SIG-M5 (cell line): ENCODE measurements at places on chromosomes 2 and 18.

- DNase-seq, result no peak
These were observed 263.5 kb downstream of the INSIG2 start for GRCh38 chr2:118351796-118352195.

- DNase-seq, result no peak
These were observed 15.2 kb downstream of the UGT1A10 start for GRCh38 chr2:233651430-233651829.

- DNase-seq, result no peak
These were observed 5.5 kb downstream of the SLC11A1 start for GRCh38 chr2:218387369-218388194.

DNA sequence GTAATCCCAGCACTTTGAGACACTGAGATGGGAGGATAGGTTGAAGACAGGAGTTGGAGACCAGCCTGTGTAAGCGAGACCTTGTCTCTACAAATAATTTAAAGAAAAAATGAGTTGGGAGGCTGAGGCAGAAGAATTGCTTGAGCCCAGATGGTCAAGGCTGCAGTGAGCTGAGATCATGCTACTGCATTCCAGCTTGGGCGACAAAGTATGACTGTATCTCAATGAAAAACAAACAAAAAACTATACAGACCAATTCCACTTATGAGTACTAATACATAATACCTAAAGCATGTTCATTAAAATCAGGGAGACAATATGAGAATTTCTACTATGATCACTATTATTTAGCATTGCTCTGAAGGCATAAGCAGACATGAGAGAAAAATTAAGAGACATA, 12.6 kb downstream of the RNF149 start:
- DNase-seq, result no peak

- DNase-seq, result no peak
These were observed 105.6 kb downstream of the PIGN start for GRCh38 chr18:62081248-62081647.

GRCh38 chr2:226771067-226771466, 28.6 kb downstream of the IRS1 start:
- no peak for DNase-seq

DNA sequence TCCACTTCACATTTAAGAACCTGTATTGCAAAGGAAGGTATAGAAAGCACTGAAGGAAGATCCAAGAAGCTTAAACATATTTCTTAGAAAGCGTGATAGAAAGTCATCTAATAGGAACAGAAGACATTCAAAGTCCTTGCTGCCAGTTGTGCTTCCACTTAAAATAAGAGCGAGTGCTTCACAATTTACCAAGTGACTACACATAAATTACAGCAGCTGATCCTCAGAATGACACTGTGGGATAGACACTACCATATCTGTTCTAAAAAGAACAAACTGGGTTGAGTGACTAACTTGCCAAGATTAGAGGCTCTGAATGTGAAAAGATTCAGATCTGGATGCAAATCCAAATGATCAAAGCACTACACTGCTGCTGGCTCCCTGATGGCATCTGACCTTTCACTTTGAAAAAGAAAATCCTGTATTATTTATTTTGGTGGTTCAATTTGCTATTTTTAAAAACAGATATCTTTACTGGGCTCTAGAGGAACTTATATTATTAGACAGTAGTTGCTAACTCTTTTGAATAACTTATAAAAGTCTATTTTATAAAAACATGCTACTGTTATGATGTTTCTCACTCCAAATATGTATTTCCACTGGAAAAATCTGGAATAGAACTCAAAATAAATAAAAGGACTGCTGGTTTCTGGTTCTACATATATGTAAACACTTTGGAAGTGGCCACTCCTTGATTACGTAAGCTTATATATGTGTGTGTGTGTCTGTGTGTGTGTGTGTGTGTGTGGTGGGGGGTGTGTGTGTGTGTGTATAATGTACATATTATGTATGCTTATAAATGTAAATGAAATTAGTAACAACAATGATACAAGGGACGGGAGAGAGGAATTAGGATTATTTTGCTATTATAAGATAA, 57.4 kb downstream of the KIDINS220 start:
- no peak for DNase-seq

DNA sequence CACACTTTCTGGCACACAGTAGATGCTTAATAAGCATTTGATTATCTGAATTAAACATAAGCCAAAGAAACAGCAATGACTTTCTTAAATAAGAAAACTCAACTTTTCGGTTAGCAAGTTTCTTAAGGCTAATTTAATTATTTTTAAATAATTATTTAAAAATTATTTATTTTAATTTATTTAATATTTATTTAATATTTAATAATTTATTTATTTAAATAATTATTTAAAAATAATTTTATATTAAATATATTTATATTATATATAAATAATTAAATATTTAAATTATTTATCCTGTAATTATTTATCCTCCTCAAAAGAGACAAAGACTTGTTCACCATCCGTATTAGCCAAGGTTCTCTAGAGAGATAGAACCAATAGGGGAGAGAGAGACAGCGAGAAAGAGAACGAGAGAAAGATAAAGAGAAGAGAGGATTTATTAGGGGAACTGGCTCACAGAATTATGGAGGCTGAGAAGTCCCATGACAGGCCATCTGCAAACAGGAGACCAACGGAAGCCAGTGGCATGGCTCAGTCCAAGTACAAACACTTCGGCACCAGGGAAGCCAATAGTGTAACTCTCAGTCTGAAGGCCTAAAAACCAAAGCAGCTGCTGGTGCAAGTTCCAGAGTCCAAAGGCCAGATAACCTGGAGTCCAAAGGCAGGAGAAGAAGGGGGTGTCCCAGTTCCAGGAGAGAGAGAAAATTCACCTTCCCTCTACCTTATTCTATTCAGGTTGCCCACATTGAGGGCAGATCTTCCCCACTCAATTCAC, 125.3 kb downstream of the METTL8 start:
- DNase-seq, result no peak

DNA sequence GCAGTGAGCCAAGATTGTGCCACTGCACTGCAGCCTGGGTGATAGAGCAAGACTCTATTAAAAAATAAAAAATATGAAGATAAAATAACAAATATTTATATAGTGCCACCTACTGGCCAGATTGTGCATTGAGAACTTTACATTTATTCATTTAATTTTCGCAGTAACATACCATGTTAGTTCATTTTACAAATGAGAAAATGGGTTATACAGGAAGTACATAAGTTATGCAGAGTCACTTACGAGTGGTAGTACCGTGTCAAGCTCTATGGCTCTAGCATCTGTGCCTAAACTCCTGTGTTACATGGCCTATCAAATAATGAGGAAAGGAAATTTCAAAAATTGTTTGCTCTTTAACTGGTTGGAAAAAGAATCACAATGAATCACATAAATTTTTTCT, 27.9 kb downstream of the RIF1 start:
- DNase-seq, result no peak

- no peak for DNase-seq
These were observed 151.2 kb upstream of the HS6ST1 start for GRCh38 chr2:128469875-128470274.

DNA sequence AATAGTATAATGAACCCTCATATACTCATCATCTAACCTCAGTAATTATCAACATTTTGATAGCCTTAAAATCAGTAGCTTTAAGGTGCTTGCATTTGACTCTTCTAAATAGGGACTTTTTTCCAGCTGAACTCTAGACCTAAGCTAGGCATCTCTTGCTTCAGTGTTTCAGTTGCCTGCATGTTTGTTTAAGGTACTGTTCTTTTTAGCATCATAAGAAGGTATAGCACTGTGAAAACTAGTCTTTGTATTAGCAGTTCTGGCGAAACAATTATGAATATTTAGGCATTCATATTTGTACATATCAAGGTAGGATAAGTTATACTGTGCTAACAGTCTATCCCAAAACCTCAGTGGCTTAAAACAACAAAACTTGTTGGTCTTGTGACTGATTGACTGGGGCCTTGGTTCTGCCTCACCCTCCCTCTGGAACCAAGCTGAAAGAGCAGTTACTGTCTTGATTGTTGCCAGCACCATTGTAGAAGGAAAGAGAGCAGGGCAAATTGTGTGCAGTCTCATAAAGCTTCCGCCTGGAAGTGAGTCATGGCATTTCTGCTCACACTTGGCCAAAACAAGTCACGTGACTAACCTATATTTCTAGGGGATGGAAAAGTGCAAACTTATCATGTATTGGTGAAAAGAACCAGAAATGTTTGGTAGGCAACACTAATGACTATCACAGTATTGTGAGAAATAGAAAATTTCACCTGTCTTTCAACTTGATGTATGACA, 24.3 kb downstream of the GALNT1 start:
- no peak for DNase-seq

DNA sequence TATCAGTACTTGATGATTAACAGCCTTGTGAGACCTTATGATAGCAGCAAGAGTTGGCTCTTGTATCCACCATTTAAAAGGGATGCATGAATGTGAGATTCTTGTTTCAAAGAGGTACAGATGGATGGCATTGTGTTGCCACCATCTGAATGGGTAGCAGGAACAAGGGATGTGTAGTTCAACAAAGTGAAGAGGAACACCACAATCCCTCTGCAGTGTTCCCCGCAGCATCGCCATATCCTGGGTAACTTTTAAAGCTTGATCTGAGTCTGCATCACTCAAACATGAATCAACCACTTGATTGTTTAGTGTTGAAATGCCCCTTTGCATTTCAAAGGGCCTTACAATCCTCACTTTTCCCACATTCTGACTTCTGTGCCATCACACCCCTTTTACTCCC, 106.7 kb downstream of the SS18 start:
- DNase-seq, result no peak

DNA sequence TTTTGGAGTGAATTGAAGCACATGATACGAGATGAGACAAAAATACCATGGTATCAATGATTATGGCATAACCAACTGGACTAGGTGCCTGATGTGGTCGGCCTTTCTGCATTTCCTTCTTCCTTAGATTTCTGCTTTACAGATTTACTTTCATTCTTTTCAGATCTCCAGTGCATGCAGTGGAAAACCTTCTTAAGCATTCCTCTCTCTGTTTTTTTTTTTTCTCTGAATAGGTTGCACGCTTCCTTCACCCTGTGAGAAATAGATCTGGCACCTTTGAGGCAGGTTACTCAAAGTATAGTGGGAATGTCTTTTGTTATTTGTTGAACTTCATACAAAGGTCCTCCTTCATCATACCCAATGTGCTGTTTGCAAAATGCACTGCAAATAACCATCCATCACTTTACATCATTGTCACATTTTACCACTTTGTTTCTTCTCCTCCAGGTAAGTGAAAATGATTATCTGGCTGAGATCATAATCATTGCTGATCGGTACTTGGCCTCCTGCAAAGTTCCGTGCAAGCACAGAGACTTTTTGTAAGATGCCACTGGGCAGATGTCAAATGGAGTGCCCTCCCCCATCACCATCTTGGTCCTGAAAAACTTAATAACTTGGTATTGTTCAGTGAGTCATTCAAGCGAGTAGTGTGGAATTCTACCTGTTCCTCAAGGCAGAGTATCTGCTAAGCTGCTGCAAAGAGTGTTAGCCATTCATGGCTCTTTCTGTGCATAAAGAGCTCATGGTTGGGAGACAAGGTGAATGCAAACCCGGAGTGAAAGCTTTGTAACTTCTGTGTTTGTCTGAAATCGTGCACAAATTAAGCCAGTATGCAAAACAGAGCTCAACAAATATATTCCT, 30.0 kb upstream of the KLHL14 start:
- DNase-seq, result no peak

DNA sequence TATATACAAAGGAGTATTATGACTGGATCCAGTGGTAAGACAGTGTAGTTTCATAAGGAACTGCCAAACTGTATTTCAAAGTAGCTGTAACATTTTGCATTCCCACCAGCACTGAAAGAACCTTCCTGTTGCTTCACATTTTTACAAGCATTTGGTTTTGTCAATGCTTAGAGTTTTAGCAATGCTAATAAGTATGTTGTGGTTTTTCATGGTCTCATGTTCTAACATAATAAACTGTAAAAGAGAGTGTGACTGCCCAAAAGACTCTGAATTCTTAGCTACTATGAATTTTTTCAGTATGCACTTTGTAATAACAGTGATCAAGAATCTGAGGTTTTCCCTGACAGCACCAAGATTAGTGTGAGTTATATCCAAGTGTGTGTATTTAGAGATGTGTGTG, 604.2 kb downstream of the XIRP2 start:
- DNase-seq, result no peak

DNA sequence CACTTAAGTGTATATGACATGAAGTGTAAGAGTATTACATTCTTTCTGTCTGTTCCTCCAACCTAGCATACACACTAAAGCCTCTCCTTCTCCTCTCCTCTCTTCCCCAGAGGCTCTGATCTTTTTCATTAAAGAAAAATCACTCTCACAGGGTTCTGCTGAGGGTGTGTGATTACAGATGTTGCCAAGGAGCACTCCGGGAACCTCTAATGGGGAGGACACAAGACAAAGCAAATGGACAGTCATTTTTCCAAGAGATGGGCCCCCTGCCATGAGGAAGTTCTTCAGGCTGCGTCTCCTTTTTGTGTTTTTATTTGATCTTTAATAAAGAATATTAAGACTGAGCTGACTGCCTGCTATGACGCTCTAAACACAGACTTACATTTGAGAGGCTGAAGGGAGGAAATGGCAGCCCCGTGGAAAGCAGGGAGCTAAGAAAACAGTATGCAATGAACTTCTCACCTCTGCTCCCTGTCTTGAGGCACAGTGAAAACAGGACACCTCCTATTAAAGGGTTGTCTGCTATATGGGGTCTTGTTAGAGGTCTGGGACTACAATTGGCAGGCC, 578.1 kb downstream of the PIK3C3 start:
- no peak for DNase-seq

GRCh38 chr2:189821953-189822748, 37.9 kb downstream of the PMS1 start:
- DNase-seq, result no peak

DNA sequence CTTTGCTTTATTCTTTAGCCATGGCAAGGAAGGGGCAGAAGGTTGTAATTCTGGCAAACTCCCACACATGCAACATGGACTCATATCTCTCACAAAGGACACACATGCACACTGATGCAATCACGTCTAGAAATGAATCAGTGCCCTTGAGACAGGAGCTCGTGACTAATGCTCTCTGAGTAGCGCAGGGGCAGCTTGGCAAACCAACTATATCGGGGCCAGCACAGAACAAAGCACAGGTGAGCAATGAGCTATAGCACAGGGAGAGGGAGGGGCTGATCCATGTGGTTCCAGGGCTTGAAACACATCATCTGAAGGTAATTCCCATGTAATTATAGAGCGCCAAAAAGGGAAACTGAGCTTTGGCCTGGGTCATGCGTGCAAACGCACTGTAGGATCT, 165.2 kb upstream of the KLF7 start:
- DNase-seq, result no peak

GRCh38 chr18:9333441-9334328, 888 bp upstream of the TWSG1 start:
- no peak for DNase-seq

GRCh38 chr2:67002618-67003371, 394.3 kb upstream of the ETAA1 start:
- DNase-seq, result no peak

- no peak for DNase-seq
These were observed 28.8 kb upstream of the DDX18 start for GRCh38 chr2:117785740-117786139.

- DNase-seq, result no peak
These were observed 19.4 kb downstream of the TRAPPC12 start for GRCh38 chr2:3398857-3399256.
